IMR-90 (cell line): ENCODE measurements at places on chromosomes 6 and 20. TPM values are rescaled to one million over a fixed set of nuclear protein-coding genes. Genes with fewer than 3 reads are reported as not detected.

DNA sequence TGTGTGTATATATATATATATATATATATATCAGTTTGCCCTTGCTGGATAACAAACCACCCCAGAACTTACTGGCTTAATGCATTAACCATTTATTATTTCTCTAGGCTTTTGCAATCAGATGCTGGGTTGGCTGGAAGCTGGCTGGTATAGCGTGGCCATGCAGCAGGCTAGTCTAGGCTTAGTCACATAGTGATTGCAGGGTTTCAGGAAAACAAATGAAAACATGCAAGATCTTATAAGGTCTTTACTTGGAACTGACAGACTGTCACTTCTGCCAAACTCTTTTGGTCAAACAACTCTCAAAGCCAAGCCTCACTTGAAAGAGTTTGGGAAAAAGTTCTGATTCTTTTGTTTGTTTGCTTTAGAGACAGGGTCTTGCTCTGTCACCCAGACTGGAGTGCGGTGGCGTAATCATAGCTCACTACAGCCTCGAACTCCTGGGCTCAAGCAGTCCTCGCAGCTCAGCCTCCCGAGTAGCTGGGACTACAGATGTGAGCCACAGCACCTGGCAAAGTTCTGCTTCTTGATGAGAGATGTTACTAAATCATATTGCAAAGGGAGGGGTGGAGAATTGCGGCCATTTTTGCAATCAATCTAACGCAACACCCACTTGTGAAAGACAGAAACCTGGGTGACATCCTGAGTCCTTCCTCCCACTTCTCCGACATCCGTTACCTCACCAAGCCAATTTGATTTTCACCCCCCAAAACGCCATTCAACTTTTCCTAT is 74.6 kb upstream of the RNF24 start:
- DNase-seq, result peak; percentile 70

DNA sequence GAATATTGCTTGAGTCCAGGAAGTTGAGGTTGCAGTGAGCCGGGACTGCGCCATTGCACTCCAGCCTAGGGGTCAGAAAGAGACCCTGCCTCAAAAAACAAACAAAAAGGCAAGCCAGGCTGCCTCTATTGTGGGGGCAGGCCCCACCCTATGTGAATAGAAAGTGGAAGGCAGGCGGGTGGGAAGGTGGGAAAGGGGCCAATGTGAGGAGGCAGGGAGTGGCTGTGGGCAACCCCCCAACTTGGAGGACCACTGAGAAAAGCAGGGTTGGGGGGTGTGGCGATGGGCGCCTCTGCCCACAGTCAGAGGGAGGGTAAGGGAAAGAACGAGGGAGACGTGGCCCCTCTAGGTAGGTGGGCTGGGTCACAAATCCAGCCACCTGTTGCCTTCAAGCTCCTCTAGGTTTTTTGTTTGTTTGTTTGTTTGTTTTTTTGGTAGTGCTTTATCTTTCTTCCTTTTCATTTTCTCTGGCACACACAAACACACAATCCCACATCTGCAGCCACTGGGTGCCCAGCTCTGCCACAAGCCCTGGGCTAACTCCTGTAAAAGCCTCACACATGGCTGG is 5.3 kb upstream of the AP5S1 start:
- DNase-seq, result no peak

The SLC26A8 gene
- total RNA-seq, result not detected in 2 replicates

DNA sequence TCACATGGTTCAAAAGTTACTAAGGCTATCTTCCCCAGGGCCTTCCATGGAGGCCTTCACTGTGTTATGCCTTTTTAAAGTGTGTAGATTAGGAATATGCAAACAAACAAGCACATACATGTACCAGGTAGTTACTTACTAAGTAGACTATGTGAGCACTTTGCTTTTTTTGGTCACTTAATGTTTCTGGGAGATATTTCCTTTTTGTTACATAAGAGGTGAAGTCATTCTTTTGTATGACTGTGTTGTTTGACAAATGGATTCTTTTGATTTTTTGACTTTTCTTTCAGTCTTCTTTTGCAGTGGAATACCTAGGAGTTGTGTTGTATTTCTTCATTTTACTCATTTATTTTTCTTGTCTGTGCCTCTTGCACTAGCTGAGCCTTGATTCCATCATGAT is 39.6 kb upstream of the BCAS1 start:
- DNase-seq, result no peak

The RIMS1 gene
- total RNA-seq, result 3.3 and 3.8 TPM in 2 replicates

The TBXT gene
- total RNA-seq, result not detected in 2 replicates

GRCh38 chr6:105849746-105850145 is 236.4 kb upstream of the PRDM1 start:
- DNase-seq, result peak; percentile 48

DNA sequence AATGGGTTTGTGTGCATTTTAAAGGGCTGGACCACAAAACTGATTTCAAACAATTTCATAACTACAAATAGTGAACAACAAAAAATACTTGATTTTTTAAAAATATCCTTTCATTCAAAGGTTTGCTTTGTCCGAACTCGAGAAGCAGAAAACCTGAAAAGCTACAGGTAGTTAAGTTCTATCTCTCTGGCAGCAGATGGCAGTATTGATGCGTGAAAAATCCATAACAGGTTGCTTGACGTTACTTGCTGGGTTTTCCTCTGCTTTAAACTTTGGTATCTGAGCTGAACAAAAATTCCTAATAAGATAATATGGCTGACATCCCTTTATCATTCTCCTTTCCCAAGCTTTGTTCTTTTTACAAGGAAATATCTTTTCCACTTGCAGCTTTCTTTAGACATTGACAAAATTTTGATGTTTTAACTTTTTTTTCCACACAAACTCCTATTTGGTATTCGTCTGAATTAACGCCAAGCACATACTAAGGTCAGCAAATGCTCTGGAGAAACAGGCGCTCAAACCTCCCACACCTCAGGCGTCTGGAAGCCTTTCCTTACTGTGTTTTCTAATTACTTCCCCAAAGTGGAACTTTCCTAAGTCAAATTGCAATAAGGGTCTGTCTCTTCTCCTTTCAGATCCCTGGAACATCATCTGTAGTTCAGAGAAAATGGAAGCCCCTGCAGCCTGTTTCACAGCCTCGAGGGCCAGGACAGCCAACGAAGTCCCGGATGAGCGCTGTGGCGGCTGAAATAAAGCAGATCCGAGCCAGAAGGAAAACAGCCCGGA is 50.3 kb upstream of the GFRAL start:
- DNase-seq, result peak; percentile 72

- DNase-seq, result no peak
Observed at GRCh38 chr6:54285595-54285994, 22.6 kb upstream of the TINAG start.
